ENCODE measurements at places on chromosomes 1 and 21.

- DNase-seq: peak; percentile 42
Measured at GRCh38 chr1:235888119-235888643, 21.5 kb upstream of the LYST start.

- no peak for DNase-seq
Measured at GRCh38 chr1:97066860-97067259, 345.3 kb downstream of the PTBP2 start.

DNA sequence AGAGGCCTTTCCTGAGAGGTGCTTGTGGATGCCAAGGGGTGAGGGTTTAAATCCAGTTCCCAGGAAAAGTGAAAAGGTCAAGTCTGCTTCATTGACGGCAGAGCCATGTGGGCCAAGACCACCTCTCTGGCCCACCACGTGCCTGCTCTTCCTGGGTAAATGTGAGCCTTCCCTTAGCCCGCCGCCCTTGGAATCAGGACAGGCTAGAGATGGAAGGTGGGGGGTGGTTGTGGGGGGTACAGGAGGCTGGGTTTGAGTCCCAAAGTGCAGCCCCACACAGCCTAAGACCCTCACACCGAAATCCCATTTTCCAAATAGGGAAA, 104.4 kb downstream of the EPHB2 start:
- no peak for DNase-seq

- DNase-seq: no peak
Measured at GRCh38 chr1:182682898-182683501, 1.4 kb downstream of the RGS8 start.

DNA sequence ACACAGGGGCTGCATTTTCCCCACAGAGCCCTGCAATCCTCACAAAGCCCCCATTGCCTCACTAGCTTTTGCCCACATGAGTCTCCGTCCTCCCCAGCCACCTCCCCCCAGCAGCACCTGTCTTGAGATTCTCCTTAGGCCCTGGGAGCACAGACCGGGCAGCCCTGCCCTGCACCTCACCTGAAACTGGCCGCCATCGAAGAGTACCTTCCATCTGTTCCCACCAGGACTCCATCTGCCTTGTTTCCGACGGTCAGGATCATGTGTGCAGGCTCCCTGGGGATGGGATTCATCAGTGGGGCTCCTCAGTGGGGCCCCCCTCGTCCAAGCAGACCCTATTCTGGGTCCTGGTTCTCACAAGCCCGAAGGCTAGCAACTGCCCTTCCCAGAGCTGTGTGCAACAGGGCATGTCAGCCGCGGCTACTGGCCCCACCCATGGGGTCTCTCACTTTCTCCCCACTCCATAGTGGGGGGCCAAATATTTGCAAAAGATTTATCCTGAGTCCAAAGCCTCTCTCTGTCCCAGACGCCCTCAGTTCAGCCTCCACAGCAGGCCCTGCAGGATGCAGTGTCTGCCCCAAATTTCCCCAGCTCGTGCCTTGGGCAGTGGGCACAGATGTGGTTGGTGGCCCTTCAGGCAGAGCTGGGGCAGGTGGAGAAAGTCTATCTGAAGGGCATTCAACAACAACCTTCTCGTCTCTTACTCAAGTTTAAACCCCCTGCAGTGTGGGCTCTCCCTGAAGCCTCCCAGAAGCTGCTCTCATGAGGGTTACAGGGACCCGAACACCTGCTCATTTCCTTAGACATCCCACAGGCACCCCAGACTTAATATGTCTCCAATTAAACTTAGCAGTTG, 4.8 kb downstream of the PDZK1IP1 start:
- DNase-seq: no peak

- DNase-seq: no peak
Measured at GRCh38 chr1:169161496-169162194, 55.2 kb downstream of the ATP1B1 start.

Measured in stimulated activated naive CD4-positive, alpha-beta T cell (primary cell).